ENCODE measurements at places on chromosomes 3 and 15. TPM values are rescaled to one million over a fixed set of nuclear protein-coding genes. Genes with fewer than 3 reads are reported as not detected.

Gene ACP3
- 0.91 TPM for polyA plus RNA-seq

Gene ITIH1
- polyA plus RNA-seq = 0.60 TPM

DNA sequence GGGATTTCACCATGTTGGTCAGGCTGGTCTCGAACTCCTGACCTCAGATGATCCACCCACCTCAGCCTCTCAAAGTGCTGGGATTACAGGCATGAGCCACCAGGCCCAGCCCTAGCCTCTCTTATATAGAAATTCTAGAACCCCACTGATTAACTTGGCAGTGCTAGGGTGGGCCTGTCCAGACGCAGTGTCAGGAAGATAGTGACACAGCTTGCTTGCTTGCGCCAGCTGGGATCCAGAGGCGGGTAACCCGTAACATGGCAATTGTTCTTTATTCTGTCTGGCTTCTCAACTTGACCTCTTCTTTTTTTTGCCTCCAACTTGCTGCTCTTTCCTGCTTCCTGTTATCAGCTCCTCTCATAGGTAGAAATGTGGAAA lies 16.2 kb downstream of the CEP19 start:
- H3K27me3 ChIP-seq = no peaks in the 10 kb centered on the region
- no peaks in the 10 kb centered on the region for H3K36me3 ChIP-seq
- no peak overlapping the region for H3K4me3 ChIP-seq
- no peaks in the 10 kb centered on the region for H3K4me1 ChIP-seq

- no peak for DNase-seq
- peaks cover 24% of the 10 kb centered on the region for H3K4me1 ChIP-seq
- no peaks in the 10 kb centered on the region for H3K27me3 ChIP-seq
- H3K36me3 ChIP-seq = no peaks in the 10 kb centered on the region
Observed at GRCh38 chr3:17581421-17582080, 160.9 kb downstream of the TBC1D5 start.

Gene CD200
- 3.3 TPM for polyA plus RNA-seq

DNA sequence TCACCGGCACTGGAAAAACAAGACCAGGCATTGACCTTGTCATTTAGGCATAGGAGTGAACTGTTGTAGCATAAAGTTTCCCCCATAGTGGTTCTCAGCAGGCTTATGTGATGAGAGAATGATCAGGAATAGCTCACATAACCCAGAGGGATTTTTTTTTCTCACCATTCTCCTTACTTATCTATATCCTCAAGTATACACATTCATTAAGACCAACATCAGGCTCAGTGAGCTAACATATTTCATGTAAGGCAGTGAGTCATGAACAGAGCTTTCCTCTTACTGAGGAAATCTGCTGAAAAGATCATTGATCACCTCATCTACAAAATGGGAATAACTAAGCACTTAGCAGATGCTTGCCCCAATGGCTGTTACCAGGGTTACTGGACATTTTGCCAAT lies 396.6 kb upstream of the TMCO5A start:
- H3K4me1 ChIP-seq = no peaks in the 10 kb centered on the region
- no peak overlapping the region for H3K4me3 ChIP-seq
- H3K27ac ChIP-seq = no peak overlapping the region

- no peaks in the 10 kb centered on the region for H3K4me1 ChIP-seq
- no peaks in the 10 kb centered on the region for H3K36me3 ChIP-seq
- H3K27ac ChIP-seq = no peak overlapping the region
- no peak overlapping the region for H3K4me3 ChIP-seq
Observed at GRCh38 chr15:75306188-75306587, 23.6 kb downstream of the GOLGA6D start.

DNA sequence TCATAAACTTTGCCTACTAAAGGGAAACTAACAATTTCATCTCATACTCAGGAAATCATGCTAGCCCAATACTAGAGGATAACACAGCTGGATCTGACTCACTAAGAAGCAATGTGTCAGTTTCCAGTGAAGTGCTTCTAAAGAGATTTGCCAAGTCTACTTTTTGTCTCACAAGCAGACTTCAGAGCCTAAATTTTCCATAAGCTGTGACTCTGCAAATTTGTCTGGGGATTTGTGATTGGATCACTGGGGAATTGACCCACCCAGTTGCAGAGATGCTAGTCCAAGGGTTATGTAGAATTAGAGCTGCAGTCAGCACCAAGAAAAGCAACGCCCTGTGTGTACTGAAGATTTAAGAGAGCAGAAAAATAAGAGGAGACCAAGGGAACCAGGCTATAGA lies 647.1 kb downstream of the NTRK3 start:
- no peaks in the 10 kb centered on the region for H3K4me1 ChIP-seq
- no peak overlapping the region for H3K4me3 ChIP-seq
- DNase-seq = no peak
- no peak overlapping the region for H3K27ac ChIP-seq
- no peaks in the 10 kb centered on the region for H3K27me3 ChIP-seq

- DNase-seq = peak; percentile 91
- H3K27me3 ChIP-seq = no peaks in the 10 kb centered on the region
- H3K36me3 ChIP-seq = no peaks in the 10 kb centered on the region
- H3K4me3 ChIP-seq = no peak overlapping the region
- peak overlapping the region; percentile 74 for H3K27ac ChIP-seq
Observed at GRCh38 chr15:67125589-67126502, 60.4 kb downstream of the SMAD3 start.

Gene OIP5
- 1.9 TPM for polyA plus RNA-seq

- no peaks in the 10 kb centered on the region for H3K36me3 ChIP-seq
- no peak for DNase-seq
- H3K4me1 ChIP-seq = no peaks in the 10 kb centered on the region
- H3K27me3 ChIP-seq = no peaks in the 10 kb centered on the region
- H3K4me3 ChIP-seq = no peak overlapping the region
Observed at GRCh38 chr3:126567696-126568438, 9.1 kb upstream of the C3orf22 start.

DNA sequence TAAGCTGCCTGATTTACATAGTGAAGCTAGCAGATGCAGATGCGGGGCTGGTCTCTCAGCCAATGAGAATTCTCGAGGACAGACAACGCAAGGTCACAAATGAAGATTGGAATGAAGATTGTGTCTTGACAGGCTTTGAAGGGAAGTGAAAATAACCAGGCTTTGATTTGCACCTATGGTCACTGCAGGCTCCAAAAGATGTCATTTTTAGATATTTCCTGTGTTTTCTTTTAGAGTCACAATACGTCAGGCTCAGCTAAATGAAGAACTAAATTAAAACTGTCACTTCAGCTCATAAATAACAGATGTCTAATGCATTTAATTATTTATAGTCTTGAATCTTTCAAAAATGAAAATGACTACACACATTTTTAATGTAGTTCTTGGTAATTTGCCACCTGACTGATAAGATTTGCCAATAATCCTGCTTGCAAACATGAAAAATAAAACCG lies 99.5 kb downstream of the SQOR start:
- H3K36me3 ChIP-seq = no peaks in the 10 kb centered on the region
- DNase-seq = no peak
- no peak overlapping the region for H3K4me3 ChIP-seq
- no peaks in the 10 kb centered on the region for H3K4me1 ChIP-seq
- no peak overlapping the region for H3K27ac ChIP-seq

Gene TEX9
- polyA plus RNA-seq = 11.9 TPM

Gene CHCHD6
- 14.9 TPM for polyA plus RNA-seq

- no peak for DNase-seq
- no peaks in the 10 kb centered on the region for H3K36me3 ChIP-seq
- H3K27me3 ChIP-seq = no peaks in the 10 kb centered on the region
- H3K4me1 ChIP-seq = no peaks in the 10 kb centered on the region
Observed at GRCh38 chr3:3241596-3241995, 62.1 kb upstream of the CRBN start.

Gene FAM81A
- polyA plus RNA-seq = 0.31 TPM

Gene CD276
- polyA plus RNA-seq = 78.7 TPM

GRCh38 chr3:87621667-87622066 lies 345.3 kb upstream of the POU1F1 start:
- no peak overlapping the region for H3K4me3 ChIP-seq
- no peak for DNase-seq
- no peaks in the 10 kb centered on the region for H3K4me1 ChIP-seq
- H3K36me3 ChIP-seq = no peaks in the 10 kb centered on the region

DNA sequence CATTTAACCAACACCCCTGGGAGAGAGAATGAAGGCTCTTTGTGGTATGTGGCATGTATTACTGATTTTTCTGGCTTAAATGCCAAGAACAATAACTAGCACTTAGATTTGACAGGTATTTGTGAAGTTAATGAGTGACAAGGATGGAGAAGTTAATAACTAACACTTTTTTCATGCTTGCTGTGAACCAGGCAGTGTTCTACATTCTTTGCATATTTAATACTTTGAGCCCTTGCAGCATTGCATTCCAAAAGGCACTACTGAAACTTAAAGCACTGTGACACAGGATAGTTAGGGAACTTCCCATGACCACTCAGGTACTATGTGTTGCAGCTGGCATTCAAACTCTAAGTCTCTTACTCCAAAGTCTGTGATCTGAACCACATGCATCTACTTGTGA lies 650.6 kb downstream of the ZPLD1 start:
- H3K27me3 ChIP-seq = no peaks in the 10 kb centered on the region
- no peaks in the 10 kb centered on the region for H3K36me3 ChIP-seq
- H3K27ac ChIP-seq = no peak overlapping the region
- no peaks in the 10 kb centered on the region for H3K4me1 ChIP-seq

DNA sequence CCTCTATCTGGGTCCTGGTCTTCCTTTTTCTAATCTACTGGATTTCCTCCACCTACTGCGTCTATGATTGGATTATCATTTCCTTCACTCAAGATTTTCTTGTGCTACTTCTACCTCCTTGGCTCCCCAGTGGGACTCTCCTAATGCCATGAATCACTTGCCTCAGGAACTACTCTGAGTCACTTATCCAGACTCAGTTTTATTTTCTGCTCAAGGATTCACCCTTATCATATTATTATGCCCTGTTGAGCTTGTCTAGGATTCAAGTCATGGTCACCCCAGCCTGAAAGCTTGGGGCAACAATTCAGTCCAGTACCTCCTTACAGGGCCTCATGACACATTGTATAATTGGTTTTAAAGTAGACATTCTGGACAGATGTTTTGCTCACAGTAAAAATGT lies 968.1 kb downstream of the ROBO1 start:
- H3K4me3 ChIP-seq = no peak overlapping the region
- H3K36me3 ChIP-seq = no peaks in the 10 kb centered on the region
- no peak overlapping the region for H3K27ac ChIP-seq

- H3K4me1 ChIP-seq = no peaks in the 10 kb centered on the region
- no peak overlapping the region for H3K27ac ChIP-seq
- no peak overlapping the region for H3K4me3 ChIP-seq
- H3K27me3 ChIP-seq = peaks cover 2% of the 10 kb centered on the region
- DNase-seq = no peak
- H3K36me3 ChIP-seq = no peaks in the 10 kb centered on the region
Observed at GRCh38 chr15:87727073-87727472, 529.5 kb downstream of the NTRK3 start.

GRCh38 chr3:62622553-62623174 lies 249.3 kb upstream of the FEZF2 start:
- H3K27me3 ChIP-seq = peaks cover 3% of the 10 kb centered on the region
- H3K27ac ChIP-seq = no peak overlapping the region
- H3K36me3 ChIP-seq = no peaks in the 10 kb centered on the region
- H3K4me1 ChIP-seq = no peaks in the 10 kb centered on the region
- H3K4me3 ChIP-seq = no peak overlapping the region

Gene ITGA11
- polyA plus RNA-seq = 1.4 TPM

Gene MKRN3
- polyA plus RNA-seq = 0.24 TPM

GRCh38 chr15:47356297-47356696 lies 361.0 kb upstream of the SEMA6D start:
- no peaks in the 10 kb centered on the region for H3K27me3 ChIP-seq
- no peak overlapping the region for H3K4me3 ChIP-seq
- H3K4me1 ChIP-seq = no peaks in the 10 kb centered on the region
- DNase-seq = no peak
- H3K27ac ChIP-seq = no peak overlapping the region

- no peaks in the 10 kb centered on the region for H3K27me3 ChIP-seq
- peak overlapping the region; percentile 85 for H3K27ac ChIP-seq
- DNase-seq = peak; percentile 58
- H3K36me3 ChIP-seq = no peaks in the 10 kb centered on the region
- peaks cover 11% of the 10 kb centered on the region for H3K4me1 ChIP-seq
Observed at GRCh38 chr3:79018671-79019136, 749.1 kb downstream of the ROBO1 start.

DNA sequence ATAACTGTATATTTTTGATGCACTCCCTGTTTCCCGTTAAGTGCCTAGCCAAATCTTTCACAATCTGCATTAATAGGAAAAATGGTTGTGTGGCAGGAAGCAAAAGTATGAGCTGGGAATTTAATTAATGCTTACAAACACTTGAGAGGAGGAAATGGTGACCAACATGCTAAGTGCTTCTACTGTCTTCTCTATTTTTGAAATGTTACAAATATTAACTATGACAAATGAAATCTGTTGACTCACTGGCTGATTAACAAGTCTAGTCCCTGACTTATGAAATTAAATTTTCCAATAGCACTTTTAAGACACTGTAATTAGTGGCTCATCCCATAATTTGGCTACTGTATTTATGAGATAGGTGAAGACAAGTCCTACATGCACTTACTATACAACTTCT lies 446.9 kb upstream of the DPPA4 start:
- H3K4me3 ChIP-seq = no peak overlapping the region
- DNase-seq = no peak
- no peaks in the 10 kb centered on the region for H3K27me3 ChIP-seq
- no peaks in the 10 kb centered on the region for H3K4me1 ChIP-seq

Gene TTLL13
- 0.11 TPM for polyA plus RNA-seq

DNA sequence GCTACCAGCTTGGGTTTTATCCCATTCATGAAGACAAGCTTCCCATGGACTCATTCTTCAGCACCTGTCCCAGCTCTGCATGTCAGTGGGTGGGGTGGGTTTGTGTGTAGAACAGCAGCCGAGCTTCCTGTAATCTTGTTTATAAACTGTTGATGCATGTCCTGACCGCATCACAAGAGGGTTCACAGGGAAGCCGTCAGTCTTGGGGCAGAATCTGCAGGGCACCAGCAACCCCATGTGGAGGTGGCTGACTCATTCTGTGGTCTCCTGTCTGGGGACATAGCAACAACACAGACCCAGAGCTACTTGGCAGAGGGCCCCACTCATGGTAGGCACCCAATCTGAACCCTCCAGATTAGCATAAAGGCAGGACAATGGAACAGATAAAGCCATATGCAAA lies 35.6 kb downstream of the DAPK2 start:
- peaks cover 8% of the 10 kb centered on the region for H3K4me1 ChIP-seq
- H3K4me3 ChIP-seq = no peak overlapping the region
- peak; percentile 50 for DNase-seq
- H3K27me3 ChIP-seq = no peaks in the 10 kb centered on the region
- H3K36me3 ChIP-seq = no peaks in the 10 kb centered on the region

Gene RBMS3
- polyA plus RNA-seq = 8.7 TPM

DNA sequence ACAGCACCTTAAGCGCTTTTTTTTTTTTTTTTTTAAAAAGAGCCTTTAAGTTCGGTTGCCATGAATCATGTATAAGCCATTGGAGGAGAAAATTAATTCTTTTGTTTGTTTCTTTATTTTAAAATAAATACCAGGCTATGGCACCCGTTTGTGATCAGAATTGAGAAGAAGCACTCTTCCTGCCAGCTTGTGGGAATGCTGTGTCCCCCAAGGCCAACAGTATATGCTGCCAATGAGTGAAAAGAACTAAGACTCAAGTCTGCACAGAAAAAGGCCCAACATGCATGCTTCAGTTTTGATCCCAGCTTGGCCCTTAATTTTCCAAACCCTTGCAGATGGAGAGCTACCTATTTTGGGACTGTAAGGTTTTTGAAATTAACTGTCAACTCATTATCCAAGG lies 90.5 kb downstream of the LRRC3B start:
- no peaks in the 10 kb centered on the region for H3K4me1 ChIP-seq
- no peaks in the 10 kb centered on the region for H3K36me3 ChIP-seq
- no peak for DNase-seq
- H3K27ac ChIP-seq = no peak overlapping the region

- no peaks in the 10 kb centered on the region for H3K36me3 ChIP-seq
- no peak overlapping the region for H3K4me3 ChIP-seq
- DNase-seq = no peak
Observed at GRCh38 chr3:182795389-182795782, 2.1 kb downstream of the ATP11B start.

All from adrenal gland (tissue), 19 donors.